SW480 (cell line): ENCODE measurements at places on chromosomes 6 and 20.
A peak's percentile ranks its signal among the peaks of the same experiment; 100 is the strongest.

GRCh38 chr20:62529896-62530642 is 54.3 kb upstream of the GATA5 start:
- no peak for DNase-seq

- DNase-seq, result peak; percentile 10
These were observed 1.3 kb upstream of the UTRN start for GRCh38 chr6:144283646-144284477.

GRCh38 chr20:40739841-40740240 is 50.8 kb upstream of the MAFB start:
- no peak for DNase-seq

- no peak for DNase-seq
These were observed 669.3 kb upstream of the GJE1 start for GRCh38 chr6:141463237-141463977.

- DNase-seq, result peak; percentile 46
These were observed 5.5 kb upstream of the UTRN start for GRCh38 chr6:144279484-144280150.

- DNase-seq, result no peak
These were observed 20.9 kb upstream of the ZFAND3 start for GRCh38 chr6:37798436-37799262.

DNA sequence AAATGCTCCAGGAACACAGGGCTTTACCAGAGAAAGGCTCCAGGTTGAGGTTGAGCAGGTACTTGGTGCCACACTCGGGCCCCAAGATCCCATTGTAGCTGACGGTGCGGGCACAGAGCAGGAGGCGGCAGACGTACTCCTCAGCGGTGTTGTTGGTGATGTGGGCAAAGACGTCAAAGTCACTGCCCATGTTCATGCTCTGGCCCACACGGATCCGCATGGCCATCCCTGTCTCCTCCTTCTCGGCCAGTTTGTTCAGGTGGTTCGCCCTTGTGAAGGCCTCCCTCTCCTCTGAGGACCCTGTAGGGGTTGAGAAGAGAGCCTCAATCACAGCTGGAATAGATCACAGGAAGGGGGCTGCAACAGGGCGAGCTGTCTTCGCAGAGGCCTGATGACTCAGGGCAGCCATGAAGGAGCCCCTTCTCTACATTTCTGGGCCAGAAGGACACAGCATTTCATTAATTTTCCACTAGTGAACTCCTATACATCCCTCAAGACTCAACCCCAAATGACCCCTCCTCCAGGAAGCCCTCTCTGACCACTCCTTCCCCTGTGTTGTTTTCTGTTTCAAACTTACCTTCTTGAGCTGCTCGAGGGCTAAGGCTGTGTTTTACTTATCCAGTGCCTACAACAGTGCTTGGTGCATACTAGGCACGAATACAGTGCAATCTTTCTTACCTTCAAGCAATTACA is 26.8 kb downstream of the TGM2 start:
- DNase-seq, result no peak

DNA sequence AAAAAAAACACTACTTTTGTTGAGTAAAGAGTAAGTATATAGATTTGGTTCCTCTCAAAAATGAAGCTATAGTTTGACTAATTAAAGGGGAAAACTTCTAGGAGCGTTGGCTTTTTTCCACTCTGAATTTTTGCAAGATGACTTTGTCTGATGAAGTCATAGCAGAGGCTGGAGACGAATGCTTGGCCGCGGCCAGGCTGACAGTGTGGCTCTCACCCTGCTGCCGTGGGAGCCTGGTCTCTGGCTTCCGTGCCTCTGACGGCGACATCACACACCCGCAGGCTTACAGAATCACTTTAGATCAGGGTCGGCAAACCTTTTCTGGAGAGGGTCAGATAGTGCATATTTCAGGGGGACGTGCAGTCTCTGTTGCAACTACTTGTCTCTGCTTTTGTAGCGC is 145.0 kb downstream of the PHACTR3 start:
- no peak for DNase-seq

DNA sequence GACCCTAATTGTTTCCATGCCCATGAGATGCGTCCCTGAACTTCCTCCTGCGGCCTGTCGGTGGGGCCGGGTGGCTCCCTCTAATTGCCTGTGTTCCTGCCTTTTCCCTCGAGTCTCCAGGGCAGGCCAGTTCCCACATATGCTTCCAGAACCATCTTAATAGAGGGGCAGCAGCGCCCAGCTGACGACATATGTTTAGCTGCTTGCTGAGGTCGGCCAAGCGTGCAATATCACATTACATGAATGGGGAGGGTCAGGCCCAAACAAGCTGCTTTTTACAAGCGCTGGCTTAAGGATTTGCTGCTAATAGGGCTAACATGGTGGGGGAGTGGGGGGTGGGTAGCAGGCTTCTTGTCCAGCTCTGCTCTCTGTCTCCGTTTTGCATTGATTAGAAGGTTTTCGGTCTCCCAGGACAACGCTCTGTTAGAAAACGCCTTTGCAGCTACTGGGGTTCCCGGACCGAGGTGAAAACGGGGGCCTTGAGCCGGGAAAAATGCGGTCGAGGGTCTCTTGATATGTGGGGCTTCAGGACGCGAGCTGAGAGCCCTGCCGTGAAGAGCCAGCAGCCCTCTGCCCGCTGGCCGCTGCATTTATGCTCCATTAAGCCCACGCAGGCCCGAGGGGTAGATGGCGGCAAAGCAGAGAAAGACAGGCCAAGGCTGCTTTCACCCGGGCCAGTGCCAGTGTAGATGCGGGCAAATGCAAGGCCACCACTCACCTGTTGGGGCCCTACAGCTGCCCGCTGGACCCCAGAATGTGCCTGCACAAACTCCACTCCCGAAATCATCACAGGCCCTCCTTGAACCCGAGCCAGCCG is 308.5 kb downstream of the BMP7 start:
- no peak for DNase-seq

- no peak for DNase-seq
These were observed 3.8 kb upstream of the TNFAIP3 start for GRCh38 chr6:137863091-137863797.

- DNase-seq, result no peak
These were observed 50.9 kb downstream of the JARID2 start for GRCh38 chr6:15296735-15297134.
